ENCODE measurements at places on chromosomes 2 and 18.

GRCh38 chr2:127098711-127099110, 8.2 kb downstream of the BIN1 start:
- no peak for DNase-seq
- H3K36me3 ChIP-seq = no peaks in the 10 kb centered on the region
- H3K27me3 ChIP-seq = peaks cover 2% of the 10 kb centered on the region
- H3K4me1 ChIP-seq = no peaks in the 10 kb centered on the region
- no peak overlapping the region for H3K4me3 ChIP-seq

DNA sequence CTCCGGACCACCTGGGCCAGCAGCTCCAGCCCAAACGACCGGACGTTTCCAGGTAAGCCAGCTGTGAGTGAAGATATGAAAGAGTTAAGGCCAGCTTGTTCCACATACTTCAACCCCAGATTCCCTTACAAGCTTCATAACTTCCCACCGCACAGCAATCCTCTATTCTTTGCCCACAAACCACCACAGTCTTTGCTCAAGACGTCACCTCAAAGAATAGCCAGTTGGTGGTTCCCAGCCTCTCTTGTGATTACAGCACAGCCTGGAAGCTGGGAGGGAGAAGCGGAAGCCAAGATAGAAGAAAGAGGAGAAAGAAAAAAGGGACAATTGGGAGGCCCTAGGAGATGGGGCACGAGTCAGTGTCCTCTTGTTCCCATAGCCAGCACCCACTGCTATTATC, 70.6 kb downstream of the NRP2 start:
- no peaks in the 10 kb centered on the region for H3K4me1 ChIP-seq
- no peak overlapping the region for H3K27ac ChIP-seq
- no peak for DNase-seq
- H3K27me3 ChIP-seq = peaks cover 8% of the 10 kb centered on the region
- peaks cover 21% of the 10 kb centered on the region for H3K36me3 ChIP-seq

DNA sequence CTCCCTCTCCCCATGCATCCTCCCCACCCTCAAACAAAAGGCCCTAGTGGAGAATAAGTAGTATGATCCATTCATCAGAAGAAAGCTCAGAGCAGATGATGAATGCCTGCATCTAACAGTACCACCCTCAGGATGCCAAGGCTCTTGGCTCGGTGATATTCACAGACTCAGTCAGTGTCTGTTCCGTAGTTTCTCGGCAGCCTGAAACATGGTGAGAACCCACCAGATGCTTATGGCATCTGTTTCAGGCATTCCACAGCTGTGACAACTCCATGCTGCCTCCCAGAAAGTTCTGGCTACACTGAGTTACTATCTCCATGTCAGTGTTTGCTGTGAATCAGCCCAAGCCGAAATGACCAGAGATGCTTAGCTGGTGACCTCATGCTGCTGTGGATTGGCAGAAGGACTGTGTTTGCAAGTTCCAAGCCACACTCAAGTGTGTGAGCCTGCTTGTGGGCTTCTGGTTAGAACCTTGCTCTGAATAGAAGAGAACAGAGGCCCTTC, 83.9 kb downstream of the WDSUB1 start:
- no peak for DNase-seq
- H3K4me1 ChIP-seq = peaks cover 9% of the 10 kb centered on the region
- H3K36me3 ChIP-seq = no peaks in the 10 kb centered on the region
- no peak overlapping the region for H3K27ac ChIP-seq
- H3K27me3 ChIP-seq = no peaks in the 10 kb centered on the region

DNA sequence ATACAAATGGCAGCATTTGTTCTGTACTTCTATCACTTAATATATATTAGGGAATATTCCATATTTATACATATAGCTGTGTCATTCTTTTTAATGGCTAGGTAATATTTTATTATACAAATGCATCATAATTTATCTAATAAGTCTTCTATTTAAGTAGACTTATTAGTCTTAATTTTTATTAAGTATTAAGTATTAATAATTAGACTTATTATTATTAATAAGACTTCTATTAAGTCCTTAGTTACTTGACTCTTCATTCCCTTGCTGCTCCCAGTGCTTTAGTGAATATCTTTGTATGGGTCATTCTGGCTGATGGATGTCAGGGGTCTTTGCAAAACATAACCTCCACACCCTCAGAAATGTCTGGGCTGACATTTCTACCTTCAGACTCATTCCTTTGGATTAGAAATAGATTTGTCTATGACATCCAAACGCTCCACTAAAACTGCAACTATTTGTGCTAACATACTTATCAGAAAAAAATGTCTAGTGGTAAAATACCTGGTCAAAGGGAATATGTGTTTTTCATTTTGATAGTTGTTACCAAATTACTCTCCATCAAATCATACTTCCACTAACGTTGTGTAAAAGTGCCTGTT, 35.8 kb downstream of the EN1 start:
- DNase-seq = no peak
- H3K27ac ChIP-seq = no peak overlapping the region
- no peak overlapping the region for H3K4me3 ChIP-seq
- no peaks in the 10 kb centered on the region for H3K36me3 ChIP-seq
- H3K4me1 ChIP-seq = no peaks in the 10 kb centered on the region

GRCh38 chr2:88837511-88838160, 146.2 kb downstream of the RPIA start:
- H3K27ac ChIP-seq = no peak overlapping the region
- DNase-seq = no peak
- H3K4me1 ChIP-seq = peaks cover 2% of the 10 kb centered on the region

DNA sequence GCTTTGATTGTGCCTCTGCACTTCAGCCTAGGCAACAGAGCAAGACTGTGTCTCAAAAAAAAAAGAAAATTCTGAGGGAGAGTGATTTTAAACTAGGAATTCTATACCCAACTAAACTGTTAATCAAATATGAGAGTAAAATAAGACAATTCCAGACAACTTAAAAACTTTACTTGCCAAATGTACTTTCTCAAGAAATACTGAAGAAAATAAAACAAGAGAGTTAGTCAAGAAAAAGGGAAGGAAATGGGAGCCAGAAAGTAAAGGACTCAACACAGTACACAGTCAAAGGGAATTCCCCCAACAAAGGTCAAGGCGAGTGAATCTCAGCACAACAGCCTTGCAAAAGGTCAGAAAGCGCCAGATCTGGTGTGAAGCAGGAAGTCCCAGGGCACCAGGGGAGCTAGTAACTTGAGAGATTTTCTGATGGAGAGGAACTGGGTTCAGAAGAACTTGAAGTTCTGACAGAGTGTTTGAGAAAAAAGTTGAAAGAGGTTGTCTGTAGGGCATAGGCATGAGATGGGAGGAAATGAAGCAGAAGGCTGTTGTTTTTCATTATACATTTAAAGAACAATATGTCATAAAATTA, 22.6 kb upstream of the TBC1D8 start:
- DNase-seq = peak; percentile 70
- peaks cover 4% of the 10 kb centered on the region for H3K4me1 ChIP-seq
- H3K36me3 ChIP-seq = peaks cover 4% of the 10 kb centered on the region
- H3K4me3 ChIP-seq = no peak overlapping the region
- no peaks in the 10 kb centered on the region for H3K27me3 ChIP-seq
- peak overlapping the region; percentile 71 for H3K27ac ChIP-seq

DNA sequence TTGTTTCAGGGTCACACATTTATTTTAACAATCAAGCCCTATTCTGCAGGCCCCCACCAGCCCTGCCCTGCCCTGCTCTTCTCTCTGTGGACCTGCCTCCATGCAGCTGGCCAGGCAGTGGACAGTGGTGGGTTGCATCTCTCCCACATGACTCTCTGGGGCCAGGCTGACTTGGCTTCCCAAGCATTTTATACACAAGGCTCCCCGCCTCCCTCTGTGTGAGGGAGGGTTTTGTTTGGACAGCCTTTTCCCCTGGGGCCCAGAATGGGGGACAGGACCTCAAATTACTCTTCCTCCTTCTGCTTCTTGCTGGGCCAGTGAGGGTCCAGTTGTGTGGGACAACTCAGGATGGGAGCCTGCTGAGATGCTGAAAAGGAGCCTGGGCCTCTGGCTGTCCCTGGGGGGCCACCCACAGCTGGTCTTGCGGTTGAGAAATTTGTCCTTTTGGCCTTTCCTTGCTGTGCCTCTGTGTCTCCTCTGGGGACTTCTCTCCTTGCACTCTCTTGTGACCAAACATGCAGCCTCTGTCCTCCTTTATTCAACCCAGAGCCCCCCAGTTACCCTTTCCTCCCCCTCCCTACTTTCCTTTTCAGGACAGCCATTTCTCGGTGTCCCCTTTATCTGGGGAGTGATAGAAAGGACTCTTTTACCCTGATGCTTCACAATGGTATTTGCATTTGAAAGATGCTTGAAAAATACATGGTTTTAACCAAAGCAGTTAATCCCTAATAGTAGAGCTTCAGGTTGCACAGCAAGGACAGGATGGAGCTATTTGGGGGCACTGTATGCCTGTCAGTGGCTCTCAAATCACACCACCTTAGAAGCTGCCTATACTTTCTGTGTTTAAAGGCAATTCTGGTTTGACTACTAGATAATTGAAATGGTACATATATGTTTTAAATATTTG, 151.1 kb downstream of the FHOD3 start:
- H3K4me3 ChIP-seq = no peak overlapping the region
- no peaks in the 10 kb centered on the region for H3K36me3 ChIP-seq
- no peak for DNase-seq
- no peak overlapping the region for H3K27ac ChIP-seq
- H3K27me3 ChIP-seq = peaks cover 2% of the 10 kb centered on the region

- no peaks in the 10 kb centered on the region for H3K4me1 ChIP-seq
- H3K4me3 ChIP-seq = no peak overlapping the region
- H3K27ac ChIP-seq = no peak overlapping the region
These were observed 37.2 kb upstream of the THOC1 start for GRCh38 chr18:305003-305501.

- H3K4me1 ChIP-seq = no peaks in the 10 kb centered on the region
- no peaks in the 10 kb centered on the region for H3K36me3 ChIP-seq
- H3K27me3 ChIP-seq = no peaks in the 10 kb centered on the region
- H3K27ac ChIP-seq = no peak overlapping the region
- no peak for DNase-seq
These were observed 471.7 kb upstream of the CDH20 start for GRCh38 chr18:60861575-60861974.

Measured in activated CD4-positive, alpha-beta T cell treated with anti-CD3 and anti-CD28 coated beads, Interleukin-2, amount 10 ng/mL, durations not matched to agents 24 days and 14 days (primary cell).